AG20443 (cell line): ENCODE measurements at places on chromosomes 6 and 20.
A peak's percentile ranks its signal among the peaks of the same experiment; 100 is the strongest.

GRCh38 chr6:54706391-54706790 is 140.2 kb upstream of the FAM83B start:
- DNase-seq: no peak

GRCh38 chr6:142952614-142953013 is 7.6 kb upstream of the HIVEP2 start:
- DNase-seq: no peak

DNA sequence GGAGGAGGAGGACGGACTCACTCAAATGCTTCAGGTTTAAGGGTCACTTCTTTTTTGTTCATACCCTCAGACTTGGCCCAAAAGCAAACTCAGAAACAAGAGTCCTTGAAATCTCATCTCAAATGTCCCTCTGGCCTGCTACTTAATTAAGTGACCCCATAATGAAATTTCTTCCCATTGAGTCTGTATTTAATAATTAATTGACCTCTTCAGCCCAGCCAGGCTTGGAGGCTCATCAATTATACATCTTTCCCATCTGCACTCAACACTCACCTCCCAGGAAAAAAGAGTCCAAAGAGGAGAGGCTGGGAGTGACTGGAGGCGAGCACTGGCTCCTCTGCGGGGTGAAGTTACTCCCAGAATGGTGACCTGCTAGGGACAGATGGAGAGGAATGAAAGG is 90.5 kb upstream of the EYA2 start:
- DNase-seq: no peak

GRCh38 chr6:1577896-1578745 is 31.6 kb upstream of the FOXC1 start:
- DNase-seq: no peak

GRCh38 chr6:4606821-4607704 is 169.1 kb upstream of the CDYL start:
- DNase-seq: peak; percentile 52
